GM06990 (cell line): ENCODE measurements at places on chromosomes 12 and 14.

DNA sequence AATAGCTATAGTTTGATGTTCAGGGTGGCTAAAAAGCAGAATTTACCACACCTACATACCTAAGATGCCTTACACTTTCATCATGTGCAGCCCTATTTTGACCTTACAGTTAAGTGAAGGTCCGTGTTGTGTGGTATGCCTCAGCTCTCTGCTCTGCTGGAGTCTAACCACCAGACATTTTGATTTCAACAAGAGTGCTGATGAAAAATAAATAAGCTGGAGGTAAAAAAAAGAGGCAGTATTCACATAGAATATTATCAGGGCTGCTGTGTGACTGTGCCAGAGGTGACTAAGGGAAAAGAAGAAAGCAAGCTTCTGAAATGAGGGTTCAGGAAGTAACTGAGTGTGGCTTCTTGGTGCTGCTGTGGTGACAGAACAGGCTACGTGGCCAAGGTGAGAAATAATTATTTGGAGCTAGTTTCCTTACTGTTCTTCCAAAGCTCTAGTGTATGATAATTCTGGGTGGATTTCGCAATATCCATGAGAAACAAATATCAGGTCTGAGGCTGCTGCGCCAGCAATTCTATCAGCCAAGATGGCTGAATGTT, 188.8 kb downstream of the STXBP6 start:
- DNase-seq: no peak

DNA sequence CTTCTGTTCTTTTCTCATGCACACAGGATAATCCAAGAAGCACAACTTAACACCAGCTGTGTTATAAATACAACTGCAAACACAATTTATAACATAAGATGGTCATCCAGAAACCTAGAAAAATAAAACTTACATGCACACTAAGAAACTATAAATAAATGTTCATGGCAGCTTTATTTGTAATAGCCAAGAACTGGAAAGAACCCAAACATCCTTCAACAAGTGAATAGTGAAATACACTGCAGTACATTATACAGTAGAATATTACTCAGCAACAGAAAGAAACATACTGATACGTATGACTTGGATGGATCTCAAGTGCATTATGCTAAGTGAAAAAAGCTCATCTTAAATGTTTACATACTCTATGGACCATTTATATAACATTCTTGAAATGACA, 132.7 kb downstream of the SPTSSA start:
- no peak for DNase-seq

- no peak for DNase-seq
Measured at GRCh38 chr12:9648701-9649531, 20.6 kb upstream of the CLEC2D start.

DNA sequence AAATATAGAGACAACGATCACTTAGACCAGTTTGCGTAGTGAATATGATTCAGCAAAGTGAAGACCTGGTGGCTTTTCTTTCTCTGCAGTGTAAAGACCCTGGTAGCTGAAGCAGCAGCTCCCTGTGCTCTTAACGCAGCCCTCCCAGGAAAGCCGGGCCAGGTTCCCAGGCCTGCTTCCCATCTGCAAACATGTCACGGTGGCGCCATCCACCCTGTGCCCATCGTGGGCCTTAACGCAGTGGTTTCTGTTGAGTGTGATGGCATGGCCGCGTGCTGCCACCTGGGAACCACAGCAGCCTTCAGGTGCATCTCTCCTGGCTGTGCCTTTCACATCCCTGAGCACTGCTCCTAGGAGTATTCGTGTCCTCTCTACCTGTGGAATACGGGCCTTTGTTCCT, 71.5 kb downstream of the WDR20 start:
- no peak for DNase-seq

DNA sequence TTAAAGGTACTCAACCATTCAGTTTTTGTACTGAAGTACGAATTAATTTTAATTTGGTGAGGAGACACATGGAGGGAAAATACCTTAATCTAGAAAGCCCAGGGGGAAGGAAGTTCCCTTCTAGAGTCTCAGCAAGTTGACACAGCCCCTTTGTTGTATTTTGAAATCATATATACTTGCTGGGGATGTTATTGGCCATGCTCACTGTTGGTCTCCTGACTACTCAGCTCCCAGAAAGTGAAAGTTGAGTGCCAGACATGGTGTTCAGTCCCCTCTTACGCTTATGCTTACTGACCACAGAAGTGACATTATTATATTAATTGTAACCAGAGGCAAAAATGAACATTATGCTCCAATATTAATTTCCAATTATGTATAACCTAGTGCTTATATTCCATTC, 28.1 kb downstream of the ARF6 start:
- no peak for DNase-seq

DNA sequence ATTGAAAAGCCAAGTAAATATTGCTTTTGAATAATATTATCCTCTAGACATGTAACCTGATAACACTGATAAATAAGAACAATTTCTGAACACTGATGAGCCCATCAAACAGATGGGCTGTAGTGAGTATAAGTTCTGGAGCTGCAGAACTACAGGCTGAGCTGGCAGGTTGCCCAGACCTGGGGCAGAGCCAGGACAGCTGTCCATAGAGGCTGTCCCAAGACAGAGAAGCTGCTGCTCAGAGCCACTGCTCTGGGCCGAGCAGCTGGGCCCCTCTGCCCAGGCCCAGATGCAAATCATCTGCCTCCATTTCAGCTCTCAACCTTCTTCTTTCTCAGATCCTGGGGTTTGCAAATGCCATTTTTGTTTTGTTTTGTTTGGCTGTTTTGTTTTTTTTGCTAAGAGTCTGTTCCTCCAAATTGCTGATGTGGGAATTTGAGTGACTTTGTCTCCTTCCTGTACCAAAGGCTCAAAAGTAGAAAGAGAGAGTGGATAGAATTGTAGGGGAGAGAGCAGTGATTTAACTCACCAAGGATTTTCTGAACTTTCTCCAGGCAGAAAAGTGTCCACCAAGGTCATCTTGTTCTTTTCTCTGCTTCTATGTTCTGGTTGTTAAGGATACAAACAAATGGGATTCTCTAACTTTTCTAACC, 4.0 kb upstream of the TESPA1 start:
- DNase-seq: peak; percentile 32
